Spinal cord (tissue), 10 donors: ENCODE measurements at places on chromosomes 16 and 17. TPM values are rescaled to one million over a fixed set of nuclear protein-coding genes. Genes with fewer than 3 reads are reported as not detected.
A peak's percentile ranks its signal among the peaks of the same experiment; 100 is the strongest.

Gene NHLRC4
- total RNA-seq = 0.89 TPM

- DNase-seq = no peak
These were observed 59.0 kb downstream of the ABR start for GRCh38 chr17:1120596-1121441.

DNA sequence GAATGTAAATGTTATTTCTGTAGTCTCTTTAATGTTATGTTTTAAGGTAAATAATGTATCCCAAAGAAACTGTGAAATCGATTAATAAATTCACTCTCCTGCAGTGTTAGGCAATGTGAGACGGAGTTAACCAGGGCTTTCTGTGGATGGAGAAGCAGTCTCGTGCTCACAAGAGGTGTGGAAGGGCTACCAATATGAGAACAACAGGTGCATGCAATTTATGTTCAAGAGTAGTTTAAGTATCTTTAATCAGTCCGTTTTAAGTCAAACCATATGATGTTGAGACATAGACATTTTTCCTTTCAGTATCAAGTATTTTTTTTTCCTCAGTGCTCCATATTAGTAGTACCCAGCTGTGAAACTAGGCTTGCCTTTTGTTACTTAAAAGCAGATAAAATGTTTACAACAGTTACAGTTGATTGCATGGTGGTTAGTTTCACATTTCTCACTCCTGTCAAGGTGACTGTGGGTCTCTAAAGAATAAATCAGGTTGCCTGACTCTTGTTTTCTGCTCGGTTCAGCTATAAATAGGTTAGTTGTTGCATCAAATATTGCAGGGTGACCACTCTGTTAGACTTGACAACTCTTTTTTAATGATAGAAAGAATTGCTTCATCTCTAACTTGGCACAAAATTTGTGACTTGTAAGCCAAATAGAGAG lies 54.4 kb downstream of the COX10 start:
- no peak for DNase-seq

Gene TVP23A
- total RNA-seq = 10.8 TPM

- peak; percentile 22 for DNase-seq
These were observed 101.7 kb upstream of the GPR139 start for GRCh38 chr16:20175358-20175757.

DNA sequence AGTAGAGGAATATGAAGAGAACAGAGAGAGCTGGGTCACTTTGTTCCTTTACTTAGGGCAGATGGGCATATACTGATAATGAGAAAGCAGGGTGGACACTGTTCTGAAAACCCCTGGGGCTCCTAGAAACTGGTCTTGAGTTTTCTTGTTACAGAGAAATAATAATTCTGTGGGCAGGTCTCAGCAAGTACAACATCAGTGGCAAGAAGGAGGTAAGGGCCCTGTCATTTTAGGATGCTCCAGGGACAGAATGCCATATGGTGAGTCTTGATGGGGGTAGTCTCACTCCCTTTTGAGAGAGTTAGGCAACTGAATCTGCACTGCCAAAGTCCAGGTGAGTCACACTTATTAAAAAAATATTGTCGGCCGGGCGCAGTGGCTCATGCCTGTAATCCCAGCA lies 102.3 kb downstream of the KCNJ2 start:
- DNase-seq = no peak

DNA sequence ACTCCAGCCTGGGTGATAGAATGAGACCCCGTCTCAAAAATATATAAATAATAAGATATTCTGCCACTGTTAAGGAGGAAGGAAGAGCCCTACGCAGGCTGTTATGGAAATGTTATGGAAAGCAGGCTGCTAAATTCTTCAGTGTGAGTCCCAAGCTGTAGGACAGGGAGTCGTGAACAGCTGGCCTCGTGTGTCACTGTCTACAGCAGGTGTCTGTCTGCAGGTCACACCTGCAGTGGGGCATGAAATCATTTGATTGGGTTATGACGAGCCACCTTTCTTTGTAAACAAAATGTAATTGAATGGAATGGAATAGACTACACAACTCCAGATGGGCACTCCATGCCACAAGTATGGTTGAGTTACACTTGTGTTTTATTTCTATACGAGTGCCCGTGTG lies 15.6 kb upstream of the LITAF start:
- no peak for DNase-seq

DNA sequence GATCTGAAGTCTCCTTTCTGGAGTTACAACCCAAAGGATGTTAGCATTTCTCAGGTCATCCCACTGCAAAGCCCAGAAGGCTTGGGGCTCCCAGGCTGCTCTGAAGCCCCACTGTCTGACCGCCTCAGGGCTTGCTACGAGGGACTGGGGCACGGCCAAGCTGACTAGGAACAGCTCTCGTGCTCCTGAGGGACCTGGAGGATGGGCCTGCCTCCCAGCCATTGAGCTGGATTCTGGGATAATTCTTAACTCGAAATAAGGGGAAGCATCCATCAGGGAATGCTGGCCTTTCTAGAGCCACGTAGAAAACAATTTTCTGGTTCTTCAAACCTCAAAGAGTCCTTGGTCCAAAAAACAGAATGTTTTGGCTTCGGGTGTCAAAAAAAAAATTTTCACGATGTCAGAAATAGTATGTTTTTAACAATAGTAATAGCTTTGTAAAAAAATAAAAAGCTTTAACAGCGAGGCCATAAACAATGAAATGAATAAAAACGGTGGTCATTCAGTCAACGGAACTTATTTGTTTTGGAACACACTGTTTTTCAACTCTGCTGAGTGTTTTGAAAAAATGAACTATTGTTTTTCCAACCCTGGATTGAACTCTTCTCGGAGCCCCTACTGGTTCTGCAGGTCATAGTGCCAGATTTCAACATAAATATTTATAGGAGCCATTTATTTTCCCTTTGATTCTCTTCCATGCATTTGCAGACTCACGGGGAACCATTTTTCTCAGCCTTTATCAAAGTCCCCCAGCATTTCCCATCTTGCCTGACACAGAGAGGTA lies 16.4 kb upstream of the HERPUD1 start:
- no peak for DNase-seq

DNA sequence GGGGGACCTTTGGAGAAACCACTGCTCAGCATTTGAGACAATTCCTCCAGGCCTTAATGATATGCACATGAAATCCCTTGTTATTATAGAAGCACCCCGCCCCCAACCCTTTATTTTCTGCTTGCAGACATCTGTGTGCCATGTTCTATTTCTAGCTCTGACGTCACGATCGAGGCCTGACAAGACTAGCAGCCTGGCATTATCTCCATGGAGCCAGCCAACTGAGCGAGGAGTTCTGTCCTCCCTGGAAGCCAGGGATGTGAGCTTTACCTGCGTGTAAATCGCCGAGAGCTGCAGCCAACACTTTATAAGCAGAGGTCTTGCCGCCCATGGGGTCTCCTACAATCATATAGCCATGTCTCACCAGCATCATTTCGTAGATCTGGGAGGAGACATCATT lies 116.9 kb downstream of the DNAH3 start:
- DNase-seq = no peak

Gene ACAP1
- total RNA-seq = 4.6 TPM

GRCh38 chr16:77763994-77764393 lies 24.4 kb upstream of the VAT1L start:
- DNase-seq = no peak

- no peak for DNase-seq
These were observed 409.8 kb downstream of the CDH11 start for GRCh38 chr16:64712026-64712425.

DNA sequence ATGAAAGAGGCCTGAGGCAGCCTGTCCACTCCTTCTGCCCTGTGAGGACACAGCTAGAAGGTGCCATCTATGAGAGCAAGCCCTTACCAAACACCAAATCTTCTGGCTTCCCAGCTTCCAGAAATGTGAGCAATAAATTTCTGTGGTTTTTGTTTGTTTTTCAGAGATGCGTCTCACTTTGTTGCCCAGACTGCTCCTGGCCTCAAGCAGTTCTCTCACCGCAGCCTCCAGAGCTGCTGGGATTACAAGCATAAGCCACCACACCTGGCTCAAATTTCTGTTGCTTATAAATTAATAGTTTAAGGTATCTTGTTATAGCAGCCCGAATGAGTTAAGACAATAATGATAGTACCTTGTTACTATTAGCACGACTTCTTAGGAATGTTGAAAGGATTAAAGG lies 12.5 kb upstream of the SLC16A11 start:
- no peak for DNase-seq

Gene CDH11
- total RNA-seq = 179 TPM

Gene OMG
- total RNA-seq = 62.6 TPM

Gene BICDL2
- 0.06 TPM for total RNA-seq

DNA sequence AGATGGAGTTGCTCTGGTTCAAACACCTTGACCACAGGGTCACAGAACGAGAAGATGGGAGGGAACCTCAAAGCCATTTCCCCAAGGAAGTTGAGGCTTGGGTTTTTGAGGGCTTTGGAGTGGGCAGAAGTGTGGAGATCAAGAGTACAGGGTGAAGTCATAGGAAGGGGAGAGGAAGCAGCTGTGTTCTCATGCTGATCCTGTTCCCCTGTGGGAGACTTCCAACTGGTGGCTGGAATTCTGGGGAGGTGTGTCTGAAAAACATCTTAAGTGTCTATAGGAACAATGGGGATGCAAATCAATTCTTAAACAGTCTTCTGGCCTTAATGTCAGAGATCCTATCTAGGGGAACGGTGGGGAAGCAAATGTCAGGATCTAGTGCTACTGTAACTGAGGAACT lies 38.8 kb upstream of the HSBP1 start:
- no peak for DNase-seq

DNA sequence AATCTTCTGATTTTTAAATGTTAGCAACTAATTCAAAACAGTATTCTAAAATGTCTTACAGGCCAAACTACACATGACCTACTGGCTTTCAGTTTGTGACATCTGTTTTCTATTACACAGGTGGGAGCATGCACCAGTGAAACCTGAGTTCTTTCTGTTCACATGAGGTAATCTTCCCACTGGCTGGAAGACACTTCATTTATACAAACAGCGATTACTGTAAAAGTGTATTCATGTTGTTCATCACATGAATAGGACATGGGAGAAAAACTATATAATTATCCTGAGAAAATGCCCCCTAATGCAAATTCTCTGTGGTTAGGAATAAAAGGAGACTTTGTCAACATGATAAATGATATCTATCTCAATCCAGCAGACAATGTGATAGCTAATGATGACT lies 11.1 kb upstream of the PIK3R5 start:
- no peak for DNase-seq

Gene WFIKKN1
- total RNA-seq = 0.44 TPM

Gene KRTAP3-1
- not detected for total RNA-seq

Gene GALR2
- not detected for total RNA-seq

DNA sequence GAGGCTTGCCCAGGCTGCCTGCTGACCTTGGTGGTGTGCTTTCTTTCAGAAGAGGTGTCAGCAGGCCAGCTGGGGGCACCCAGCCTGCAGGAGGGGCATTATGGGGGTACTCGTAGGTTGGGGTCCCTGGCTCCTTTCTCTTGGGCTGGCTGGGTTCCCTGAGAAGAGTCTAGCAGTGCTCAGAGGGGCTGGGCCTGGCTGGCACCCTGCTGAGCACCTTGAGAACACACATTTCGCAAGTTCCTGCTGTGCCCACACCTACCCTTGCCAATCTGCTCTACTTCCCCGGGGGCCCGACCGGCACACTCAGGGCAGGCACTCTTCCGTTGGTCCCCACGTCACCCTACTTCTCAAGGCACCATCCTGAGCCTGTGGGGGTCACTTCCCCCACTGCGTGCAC lies 5.1 kb downstream of the CEMP1 start:
- no peak for DNase-seq

Gene TMED6
- total RNA-seq = 0.33 TPM

GRCh38 chr17:37701496-37701898 lies 43.4 kb downstream of the HNF1B start:
- no peak for DNase-seq

- DNase-seq = peak; percentile 38
These were observed 121.7 kb upstream of the CCL2 start for GRCh38 chr17:34133350-34133749.

DNA sequence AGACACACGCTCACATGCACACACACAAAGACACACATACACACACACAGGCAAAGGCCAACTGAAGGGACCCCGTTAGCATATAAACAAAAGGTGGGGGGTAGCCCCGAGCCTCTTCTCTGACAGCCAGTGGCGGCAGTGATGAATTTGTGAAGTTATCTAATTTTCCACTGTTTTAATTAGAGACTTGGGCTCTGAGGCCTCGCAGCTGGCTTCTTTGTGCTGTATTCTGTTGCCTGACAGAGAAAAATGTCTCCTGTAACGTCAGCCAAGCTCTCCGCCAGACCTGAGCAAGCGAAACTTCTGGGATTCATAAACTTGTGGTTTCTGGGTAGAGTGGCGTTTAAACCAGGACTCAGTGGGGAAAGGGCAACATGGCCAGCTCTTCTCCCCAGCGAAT lies 113.9 kb upstream of the FOXF1 start:
- DNase-seq = peak; percentile 63

DNA sequence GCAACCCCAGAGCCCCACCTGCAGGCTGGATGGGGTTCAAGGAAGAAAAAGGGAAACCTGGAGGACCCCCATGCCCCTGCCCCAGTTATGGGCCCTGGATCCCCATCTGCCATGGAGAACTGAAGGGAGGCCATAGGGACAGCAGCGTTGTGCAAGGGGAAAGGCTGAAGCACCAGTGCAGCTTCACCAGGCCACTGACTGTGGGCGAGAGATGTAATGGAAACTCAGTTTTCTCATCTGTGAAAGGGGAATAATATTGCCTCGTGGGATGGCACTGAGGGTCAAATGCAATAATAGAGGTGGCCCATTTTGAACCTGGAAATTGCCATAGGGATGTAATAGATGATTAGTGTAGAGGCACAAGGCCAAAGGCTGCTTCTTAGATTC lies 9.9 kb upstream of the TSPOAP1 start:
- no peak for DNase-seq

GRCh38 chr16:47049901-47050583 lies 76.6 kb upstream of the DNAJA2 start:
- no peak for DNase-seq

Gene COG7
- total RNA-seq = 30.2 TPM

- DNase-seq = no peak
These were observed 981 bp upstream of the UNC13D start for GRCh38 chr17:75845058-75845711.

Gene CD7
- total RNA-seq = not detected

Gene CCL7
- not detected for total RNA-seq

Gene KRTAP9-6
- not detected for total RNA-seq

DNA sequence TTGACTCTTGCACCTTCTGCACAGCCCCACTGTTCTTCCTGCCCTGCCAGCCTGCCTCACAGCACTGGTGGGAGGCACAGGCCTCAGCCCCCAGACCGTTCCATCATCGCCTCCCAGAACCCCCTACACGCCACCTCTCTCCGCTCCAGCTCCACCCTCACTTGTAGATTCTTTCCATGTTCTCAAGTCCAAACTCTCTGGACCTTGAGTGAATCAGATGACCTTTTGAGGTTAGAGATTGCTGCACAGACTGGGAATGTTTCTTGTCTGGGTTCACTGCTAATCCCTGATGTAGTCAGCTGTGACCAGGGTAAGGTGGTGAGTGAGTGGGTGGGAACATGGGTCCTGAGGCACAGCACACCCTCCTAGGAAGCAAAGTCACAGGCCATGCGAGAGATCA lies 272.4 kb downstream of the IRF8 start:
- no peak for DNase-seq

Gene OR4D1
- total RNA-seq = 0.20 TPM
